ENCODE measurements at places on chromosomes 4 and X.
A peak's percentile ranks its signal among the peaks of the same experiment; 100 is the strongest.

GRCh38 chr4:73344106-73344505 lies 60.0 kb upstream of the ALB start:
- peaks cover 12% of the 10 kb centered on the region for H3K4me1 ChIP-seq
- no peak overlapping the region for H3K4me3 ChIP-seq
- no peak for DNase-seq
- H3K27me3 ChIP-seq: no peaks in the 10 kb centered on the region
- no peak overlapping the region for H3K27ac ChIP-seq

- no peaks in the 10 kb centered on the region for H3K27me3 ChIP-seq
- H3K27ac ChIP-seq: no peak overlapping the region
- peaks cover 5% of the 10 kb centered on the region for H3K4me1 ChIP-seq
- no peaks in the 10 kb centered on the region for H3K36me3 ChIP-seq
- H3K4me3 ChIP-seq: no peak overlapping the region
Measured at GRCh38 chrX:522456-522855, 108.1 kb upstream of the SHOX start.

DNA sequence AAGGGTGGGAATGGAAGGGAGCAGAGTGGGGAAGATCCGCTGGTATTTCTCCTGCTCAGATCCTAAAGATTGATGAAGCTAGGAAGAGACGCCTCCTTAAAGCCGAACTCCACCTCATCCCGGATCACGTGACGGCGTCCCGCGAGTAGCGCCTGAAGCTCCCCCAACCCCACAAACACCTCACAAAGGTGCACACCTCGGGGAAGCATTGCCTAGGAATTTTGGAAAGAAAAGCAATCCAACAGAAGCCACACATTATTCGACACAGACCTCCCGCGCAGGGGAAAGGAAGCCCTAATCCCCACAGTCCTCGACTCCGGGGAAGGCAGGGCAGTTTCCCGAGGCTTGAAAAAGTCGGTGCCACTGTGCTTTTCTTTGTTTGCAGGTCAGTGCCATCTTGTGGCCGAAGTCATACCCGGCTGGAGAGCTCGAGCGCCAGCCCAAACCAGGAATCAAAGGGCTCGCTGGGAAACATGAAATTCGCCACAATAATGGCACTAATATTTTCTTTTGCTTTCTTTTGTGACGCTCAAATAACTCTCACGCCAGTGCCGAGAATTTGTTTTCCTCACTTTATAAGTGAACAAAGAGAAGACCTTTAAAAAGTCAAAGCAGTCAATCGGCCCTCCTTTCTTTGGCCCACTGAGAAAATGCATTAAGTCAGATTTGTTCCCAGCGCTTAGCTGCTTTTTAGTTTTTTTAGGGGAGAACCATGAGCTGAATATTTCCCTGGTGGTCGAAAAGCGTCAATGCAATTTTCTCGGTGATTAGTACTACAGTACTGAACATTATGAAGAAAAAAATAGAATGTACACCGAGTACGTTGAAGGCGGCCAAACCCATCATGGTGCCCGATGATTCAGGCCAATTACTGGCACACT lies at the start of gene NPY1R:
NPY1R (minus strand) TSS at position 71 of the 881 bp plus-strand sequence. CDS start 6,042 bp downstream, outside the sequence.
- no peaks in the 10 kb centered on the region for H3K27me3 ChIP-seq
- no peaks in the 10 kb centered on the region for H3K36me3 ChIP-seq
- DNase-seq: peak; percentile 62
- no peaks in the 10 kb centered on the region for H3K4me1 ChIP-seq
- H3K27ac ChIP-seq: no peak within 1 kb of the TSS

GRCh38 chr4:39047681-39048080 lies 14.4 kb upstream of the KLHL5 start:
- peak overlapping the region; percentile 13 for H3K4me3 ChIP-seq
- peak; percentile 31 for DNase-seq
- H3K36me3 ChIP-seq: peaks cover 16% of the 10 kb centered on the region
- peak overlapping the region; percentile 60 for H3K27ac ChIP-seq

DNA sequence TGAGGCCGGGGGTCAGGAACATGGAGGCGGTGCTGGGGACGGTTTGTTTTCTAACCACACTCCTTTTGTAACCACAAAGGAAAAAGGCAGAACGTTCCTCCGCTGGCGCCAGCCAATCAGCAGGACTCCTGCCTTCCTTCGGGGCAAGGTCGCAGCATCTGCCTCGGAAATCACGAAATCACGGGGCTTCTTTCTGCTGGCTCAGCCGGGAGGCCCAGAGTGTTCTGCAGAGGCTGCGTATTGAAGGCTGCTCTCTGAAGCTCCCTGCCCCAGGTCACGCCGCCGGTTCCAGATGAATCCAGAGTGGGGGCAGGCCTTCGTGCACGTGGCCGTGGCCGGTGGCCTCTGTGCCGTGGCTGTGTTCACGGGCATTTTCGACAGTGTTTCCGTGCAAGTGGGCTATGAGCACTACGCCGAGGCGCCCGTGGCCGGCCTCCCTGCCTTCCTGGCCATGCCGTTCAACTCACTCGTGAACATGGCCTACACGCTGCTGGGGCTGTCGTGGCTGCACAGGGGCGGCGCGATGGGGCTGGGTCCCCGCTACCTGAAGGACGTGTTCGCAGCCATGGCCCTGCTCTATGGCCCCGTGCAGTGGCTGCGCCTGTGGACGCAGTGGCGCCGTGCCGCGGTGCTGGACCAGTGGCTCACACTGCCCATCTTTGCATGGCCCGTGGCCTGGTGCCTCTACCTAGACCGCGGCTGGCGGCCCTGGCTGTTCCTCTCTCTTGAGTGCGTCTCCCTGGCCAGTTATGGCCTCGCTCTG lies 9.4 kb downstream of the TMEM187 start:
- no peaks in the 10 kb centered on the region for H3K36me3 ChIP-seq
- no peak overlapping the region for H3K4me3 ChIP-seq
- H3K27ac ChIP-seq: no peak overlapping the region
- H3K27me3 ChIP-seq: no peaks in the 10 kb centered on the region
- H3K4me1 ChIP-seq: peaks cover 5% of the 10 kb centered on the region

- peak overlapping the region; percentile 92 for H3K4me3 ChIP-seq
- peaks cover 14% of the 10 kb centered on the region for H3K36me3 ChIP-seq
- peak overlapping the region; percentile 59 for H3K27ac ChIP-seq
- peaks cover 47% of the 10 kb centered on the region for H3K4me1 ChIP-seq
- DNase-seq: no peak
Measured at GRCh38 chr4:139299536-139299935, 1.8 kb upstream of the NAA15 start.

DNA sequence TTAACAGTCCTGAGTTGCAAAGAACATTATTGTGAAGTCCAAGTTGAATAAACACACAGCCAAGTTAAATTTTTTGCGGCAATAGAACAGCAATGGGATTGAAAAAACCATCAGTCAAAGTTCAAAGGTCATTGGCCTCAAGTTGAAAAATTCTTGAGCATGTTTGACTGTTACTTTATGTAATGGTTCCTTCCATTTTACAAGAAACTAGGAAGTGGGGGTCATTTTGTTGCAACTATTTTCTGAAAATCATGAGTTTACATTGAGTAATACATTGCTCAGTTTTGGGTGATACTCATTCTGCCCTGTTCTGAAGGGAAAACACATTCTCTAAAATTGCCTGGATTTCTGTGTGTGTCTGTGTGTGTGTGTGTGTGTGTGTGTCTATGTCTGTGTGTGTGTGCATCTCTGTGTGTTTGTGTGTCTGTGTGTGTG lies 5.2 kb upstream of the IRF2 start:
- peaks cover 17% of the 10 kb centered on the region for H3K4me1 ChIP-seq
- H3K36me3 ChIP-seq: no peaks in the 10 kb centered on the region
- H3K27me3 ChIP-seq: no peaks in the 10 kb centered on the region
- DNase-seq: no peak
- no peak overlapping the region for H3K4me3 ChIP-seq

DNA sequence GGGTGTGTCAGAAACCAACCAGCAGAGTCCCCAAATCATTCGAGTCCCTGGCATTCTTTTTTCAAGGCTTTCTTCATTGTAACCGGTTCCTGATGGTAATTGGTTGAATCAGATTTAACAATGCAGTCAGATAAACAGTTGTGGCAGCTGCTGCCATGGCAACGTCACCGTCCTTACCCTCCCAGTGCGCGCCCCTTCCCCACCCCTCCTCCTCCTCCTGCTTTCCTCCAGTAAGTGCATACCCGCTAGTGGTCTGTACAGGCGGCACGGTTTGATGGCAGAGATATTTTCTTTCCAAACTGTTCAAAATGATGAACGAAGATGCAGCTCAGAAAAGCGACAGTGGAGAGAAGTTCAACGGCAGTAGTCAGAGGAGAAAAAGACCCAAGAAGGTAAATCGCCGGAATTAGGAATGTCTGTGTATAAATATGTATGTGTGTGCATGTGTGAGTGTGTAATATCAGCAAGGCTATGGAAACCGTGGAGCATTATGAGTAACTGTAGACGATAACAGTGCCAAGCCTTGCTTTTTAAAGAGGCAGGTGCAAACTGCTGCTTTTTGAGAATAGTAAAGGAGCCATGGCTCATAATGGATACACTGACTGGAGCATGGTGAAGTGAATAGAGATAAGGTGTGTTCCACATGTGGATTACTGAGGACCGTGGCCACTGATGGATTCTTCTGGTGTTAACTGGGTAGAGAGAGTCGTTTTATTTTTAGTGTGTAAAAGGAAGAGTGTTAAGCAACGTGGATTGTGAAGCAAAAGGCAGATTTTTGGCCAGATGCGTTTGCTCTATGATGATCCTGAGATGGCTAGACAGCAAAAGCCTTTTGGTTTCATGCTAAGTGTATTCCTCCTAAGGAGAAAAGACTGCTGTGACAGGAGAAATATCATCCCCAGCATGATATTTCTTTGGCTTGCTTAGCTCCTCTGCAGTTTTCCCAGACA lies at the start of gene ANK2:
ANK2 (plus strand) TSS at position 233 of the 950 bp plus-strand sequence; CDS start at position 309, 76 bp downstream.
- H3K36me3 ChIP-seq: no peaks in the 10 kb centered on the region
- 0 out of 2 replicates have a peak, but pooled peaks cover 3% of the 10 kb centered on the region for H3K27me3 ChIP-seq
- no peak for DNase-seq
- no peaks in the 10 kb centered on the region for H3K4me1 ChIP-seq
- no peak within 1 kb of the TSS for H3K27ac ChIP-seq

GRCh38 chrX:110420771-110421499 lies 62.3 kb downstream of the RTL9 start:
- H3K4me3 ChIP-seq: no peak overlapping the region
- H3K27me3 ChIP-seq: no peaks in the 10 kb centered on the region
- H3K27ac ChIP-seq: no peak overlapping the region
- DNase-seq: peak; percentile 60

- H3K36me3 ChIP-seq: no peaks in the 10 kb centered on the region
- H3K4me1 ChIP-seq: peaks cover 10% of the 10 kb centered on the region
- no peak overlapping the region for H3K4me3 ChIP-seq
- no peak overlapping the region for H3K27ac ChIP-seq
- DNase-seq: peak; percentile 84
- H3K27me3 ChIP-seq: no peaks in the 10 kb centered on the region
Measured at GRCh38 chr4:76179398-76180318, 31.5 kb upstream of the NUP54 start.

GRCh38 chr4:185566972-185567371 lies 31.7 kb upstream of the PDLIM3 start:
- no peak overlapping the region for H3K27ac ChIP-seq
- H3K36me3 ChIP-seq: no peaks in the 10 kb centered on the region
- H3K4me1 ChIP-seq: no peaks in the 10 kb centered on the region

- H3K27ac ChIP-seq: no peak overlapping the region
- no peaks in the 10 kb centered on the region for H3K27me3 ChIP-seq
- no peaks in the 10 kb centered on the region for H3K36me3 ChIP-seq
- H3K4me1 ChIP-seq: peaks cover under 1% of the 10 kb centered on the region
Measured at GRCh38 chr4:151992332-151993154, 231.7 kb upstream of the GATB start.

- H3K27me3 ChIP-seq: no peaks in the 10 kb centered on the region
- no peak for DNase-seq
- no peak overlapping the region for H3K4me3 ChIP-seq
- H3K4me1 ChIP-seq: no peaks in the 10 kb centered on the region
Measured at GRCh38 chr4:56689201-56689969, 8.3 kb upstream of the HOPX start.

All from Karpas-422 (cell line).